ELF-1 (cell line): ENCODE measurements at places on chromosomes 3 and 15.

DNA sequence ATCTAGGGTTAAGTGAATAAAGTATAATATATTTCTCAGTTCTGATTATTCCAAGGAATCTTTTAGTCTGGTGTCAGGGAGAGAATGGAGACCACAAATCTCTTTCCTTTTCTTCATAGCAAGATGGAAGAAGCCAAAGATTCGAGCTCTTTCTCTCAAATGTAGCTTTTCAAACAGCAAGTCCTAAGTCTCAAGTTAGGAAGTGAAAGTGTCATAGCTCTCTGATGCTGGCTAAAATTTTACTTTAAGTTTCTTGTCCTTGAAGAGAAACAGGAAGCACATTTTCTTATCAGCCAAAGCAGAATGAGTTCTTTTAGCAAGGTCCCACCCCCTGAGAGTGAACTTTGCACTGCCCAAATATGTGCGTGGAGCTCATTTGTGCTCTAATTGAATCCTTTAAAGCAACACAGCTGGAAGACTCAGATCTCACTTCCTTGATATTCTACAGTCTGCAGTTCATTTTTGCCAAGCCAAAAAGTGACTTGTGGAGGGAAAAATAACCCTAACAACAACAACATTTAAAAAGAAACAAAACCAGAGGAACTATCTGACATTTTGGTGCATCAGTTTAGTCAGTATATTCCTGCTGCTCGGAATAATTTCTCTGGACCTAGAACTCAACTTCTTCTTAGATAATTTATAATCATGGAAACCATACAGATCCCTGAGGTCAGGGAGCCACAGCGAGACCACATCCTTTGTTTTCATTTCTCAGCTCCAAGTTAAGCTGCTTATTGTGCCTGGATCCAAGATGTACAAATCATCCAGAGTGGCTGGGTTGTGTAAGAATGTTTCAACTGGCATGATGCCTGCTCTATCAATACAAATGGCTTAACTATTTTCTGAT, 238.7 kb upstream of the P2RY1 start:
- DNase-seq, result peak; percentile 9

- DNase-seq, result no peak
Observed at GRCh38 chr15:47283246-47283645, 434.1 kb upstream of the SEMA6D start.

DNA sequence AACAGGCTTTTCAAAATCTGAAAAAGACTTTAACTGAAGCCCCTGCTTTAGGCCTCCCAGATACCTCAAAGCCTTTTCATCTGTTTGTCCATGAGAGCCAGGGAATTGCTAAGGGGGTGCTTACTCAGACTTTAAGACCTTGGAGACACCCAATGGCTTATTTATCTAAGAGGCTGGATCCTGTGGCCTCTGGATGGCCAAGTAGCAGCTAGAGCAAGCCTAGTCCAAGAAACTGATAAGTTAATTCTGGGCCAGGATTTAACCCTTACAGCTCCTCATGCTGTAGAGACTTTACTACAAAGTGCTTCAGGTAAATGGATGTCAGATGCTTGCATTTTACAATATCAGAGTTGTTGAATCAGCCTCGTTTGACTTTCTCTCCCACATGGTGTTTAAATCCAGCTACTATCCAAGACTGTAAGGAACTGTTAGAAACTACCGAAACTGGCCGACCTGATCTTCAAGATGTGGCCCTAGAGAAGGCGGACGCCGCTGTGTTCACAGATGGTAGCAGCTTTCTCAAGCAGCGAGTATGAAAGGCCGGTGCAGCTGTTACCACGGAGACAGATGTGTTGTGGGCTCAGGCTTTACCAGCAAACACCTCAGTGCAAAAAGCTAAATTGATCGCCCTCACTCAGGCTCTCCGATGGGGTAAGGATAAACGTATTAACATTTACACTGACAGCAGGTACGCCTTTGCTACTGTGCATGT, 3.3 kb downstream of the DET1 start:
- DNase-seq, result peak; percentile 53

DNA sequence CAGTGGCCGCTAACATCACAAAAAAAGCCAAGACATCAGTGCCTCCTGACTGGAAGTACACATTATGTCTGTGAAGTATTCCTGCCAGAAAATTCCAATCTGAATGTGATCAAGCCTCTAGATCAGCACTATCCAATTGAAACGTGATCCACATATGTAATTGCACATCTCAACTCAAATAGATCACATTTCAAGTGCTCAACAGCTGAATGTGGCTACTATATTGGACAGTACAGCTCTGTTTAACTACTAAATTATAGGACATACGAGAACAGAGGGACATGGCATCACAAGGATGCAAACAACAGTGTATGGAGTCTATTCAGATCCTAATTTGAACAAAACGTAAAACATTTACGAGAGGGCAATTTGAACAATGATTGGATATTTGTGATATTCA, 542 bp upstream of the UBAP1L start:
- no peak for DNase-seq

DNA sequence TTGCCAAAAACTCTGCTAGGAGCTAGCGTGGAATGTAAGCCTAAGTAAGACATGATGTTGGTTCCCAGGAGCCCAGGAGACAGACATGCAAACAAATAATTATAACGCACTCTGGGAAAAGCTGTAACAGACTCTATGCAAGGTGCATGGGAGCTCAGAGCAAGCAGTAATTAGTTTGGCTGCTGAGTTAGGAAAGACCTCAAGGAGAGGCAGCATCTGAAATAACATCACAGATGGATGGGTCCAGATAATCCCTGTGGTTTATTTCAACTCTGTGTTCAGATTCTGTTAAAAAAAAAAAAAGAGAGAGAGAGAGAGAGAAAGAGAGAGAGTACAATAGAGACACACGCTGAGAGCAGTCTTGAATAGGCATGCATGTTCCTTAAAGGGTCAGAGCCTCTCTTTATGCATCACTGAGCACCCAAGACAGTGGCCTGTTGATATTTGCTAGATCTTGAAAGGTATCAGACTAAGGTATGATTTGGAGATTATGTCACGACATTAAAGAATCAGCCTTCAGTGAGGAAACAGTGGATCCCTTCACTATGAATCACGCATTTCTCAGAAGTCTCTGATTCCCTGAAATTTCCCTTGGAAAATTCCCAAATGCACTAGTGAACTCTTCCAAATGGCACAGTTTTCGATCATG, 124.4 kb upstream of the LIPC start:
- no peak for DNase-seq

- no peak for DNase-seq
Observed at GRCh38 chr3:56209982-56210751, 258.1 kb downstream of the ERC2 start.

GRCh38 chr3:69932501-69932900, 67.0 kb upstream of the SAMMSON start:
- DNase-seq, result no peak

GRCh38 chr3:179881791-179882190, 154.9 kb downstream of the PEX5L start:
- no peak for DNase-seq

DNA sequence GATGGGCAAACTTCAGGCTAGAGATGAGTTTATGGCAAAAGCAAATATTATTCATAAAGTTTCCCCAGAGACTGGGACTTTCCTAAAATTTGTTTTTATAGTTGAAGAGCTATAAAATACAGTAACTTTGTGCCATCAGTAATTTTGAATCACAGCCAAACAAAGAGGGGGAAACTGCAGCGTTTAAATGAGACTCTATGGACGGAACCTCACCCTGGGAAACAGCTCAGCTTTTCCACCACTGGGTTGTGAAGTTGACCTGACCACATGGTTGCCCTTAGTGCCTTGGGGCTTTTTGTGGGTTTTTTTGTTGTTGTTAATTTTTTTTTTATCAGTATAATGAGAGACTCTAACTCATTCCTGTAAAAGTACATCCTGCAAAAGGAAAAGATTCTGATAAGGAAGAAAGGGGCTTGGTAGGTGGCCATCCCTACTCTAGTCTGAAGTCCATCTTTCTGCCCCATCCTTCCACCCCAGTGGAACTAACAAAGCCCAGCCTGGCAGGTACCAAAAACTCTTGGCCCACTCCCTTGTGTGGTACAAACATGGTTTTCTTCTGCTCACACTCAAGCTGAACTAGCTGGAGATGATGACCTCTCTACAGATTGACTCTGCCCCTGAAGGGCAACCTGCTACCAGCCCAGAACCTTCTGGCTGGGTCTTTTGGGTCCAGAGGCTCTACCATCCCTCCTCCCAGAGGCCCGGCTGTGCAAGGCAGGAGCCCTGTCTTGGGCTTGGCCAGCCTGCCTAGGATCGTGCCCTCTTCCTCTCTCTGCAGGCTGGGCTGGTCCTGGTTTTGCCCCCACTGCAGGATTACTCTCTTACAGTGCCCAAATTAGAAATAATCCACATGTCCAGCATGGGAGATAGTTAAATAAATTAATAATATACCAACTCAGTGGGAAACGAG, 41.2 kb downstream of the RLBP1 start:
- no peak for DNase-seq

- DNase-seq, result no peak
Observed at GRCh38 chr3:59483191-59483590, 433.4 kb upstream of the CFAP20DC start.

DNA sequence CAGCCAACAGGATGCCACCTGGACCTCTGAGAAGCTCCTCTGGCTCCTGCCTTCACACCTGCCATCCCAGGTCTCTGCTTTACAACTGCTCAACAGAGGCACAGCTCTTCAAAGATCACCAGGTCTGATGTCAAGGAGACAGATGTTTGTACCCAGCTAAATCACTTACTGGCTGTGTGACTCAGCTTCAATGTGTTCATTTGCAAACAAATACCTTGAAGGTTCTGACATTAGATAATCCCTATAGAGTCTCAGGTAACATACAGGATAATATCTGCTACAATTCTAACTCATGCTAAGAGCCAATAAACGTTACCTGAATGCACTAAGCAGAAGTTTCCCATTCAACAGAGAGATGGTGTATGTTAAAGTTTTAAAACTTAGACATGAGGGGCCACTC, 163.4 kb upstream of the IGF1R start:
- DNase-seq, result no peak

- DNase-seq, result peak; percentile 42
Observed at GRCh38 chr3:134361162-134361835, 12.9 kb downstream of the AMOTL2 start.

GRCh38 chr3:33897306-33897705, 98.9 kb downstream of the PDCD6IP start:
- no peak for DNase-seq

DNA sequence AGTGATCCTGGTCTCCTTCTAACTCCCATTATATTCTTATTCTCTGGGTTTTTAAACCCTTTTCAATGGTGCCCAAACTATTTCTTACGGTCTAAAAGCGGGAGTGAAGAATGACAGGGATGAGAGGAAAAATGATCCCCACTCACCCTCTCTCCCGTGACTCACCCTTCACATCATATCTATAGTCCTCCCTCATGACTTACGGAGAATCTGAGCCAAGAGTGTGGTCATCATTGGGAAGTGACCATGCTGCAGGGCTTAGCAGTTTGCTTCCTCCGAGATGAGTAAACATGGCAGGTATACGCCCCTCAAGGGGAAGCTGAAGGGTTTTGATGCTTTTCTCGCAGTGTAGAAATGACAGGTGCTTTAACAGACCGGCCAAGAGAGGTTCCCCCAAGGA, 274.0 kb downstream of the RYR3 start:
- no peak for DNase-seq

GRCh38 chr3:186815435-186815834, 9.2 kb upstream of the RFC4 start:
- DNase-seq, result peak; percentile 36

DNA sequence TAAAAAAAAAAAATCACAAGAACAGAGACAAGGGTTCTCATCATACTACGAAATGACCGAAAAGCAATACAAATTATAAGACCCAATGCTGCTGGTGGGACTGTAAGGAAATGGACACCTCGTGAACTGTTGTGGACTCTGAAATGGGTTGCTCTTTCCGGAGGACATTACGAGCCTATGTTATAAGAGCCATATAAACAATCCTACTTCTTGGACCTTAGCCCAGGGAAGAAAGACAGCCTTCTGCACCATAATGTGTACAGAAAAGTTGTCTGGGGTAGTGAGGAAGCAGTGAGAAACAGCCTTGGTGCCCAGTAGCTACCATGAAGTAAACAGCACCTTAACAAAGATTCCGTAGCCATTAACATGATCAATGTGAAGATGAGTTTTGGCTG, 2.7 kb downstream of the SLC22A14 start:
- DNase-seq, result no peak

DNA sequence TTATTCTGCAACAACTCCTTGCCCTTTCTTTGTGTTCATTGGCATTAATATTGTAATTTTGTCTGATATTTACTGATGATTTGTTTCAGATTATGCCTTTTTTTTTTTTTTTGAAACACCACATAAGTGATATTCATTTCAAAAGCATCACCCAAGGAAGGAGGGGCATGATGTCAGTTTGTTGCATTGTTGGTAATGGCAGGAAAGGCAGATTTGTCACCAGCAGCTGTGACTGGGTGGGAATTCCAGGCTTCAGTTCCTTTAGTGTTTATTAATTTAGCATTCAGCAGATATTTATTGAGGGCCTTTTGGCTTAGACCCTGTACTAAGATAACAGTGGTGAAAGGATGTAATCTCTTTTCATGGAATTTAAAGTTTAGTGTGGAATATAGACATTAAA, 19.5 kb downstream of the SENP2 start:
- no peak for DNase-seq

- no peak for DNase-seq
Observed at GRCh38 chr3:56918111-56918568, 116.4 kb upstream of the ARHGEF3 start.

DNA sequence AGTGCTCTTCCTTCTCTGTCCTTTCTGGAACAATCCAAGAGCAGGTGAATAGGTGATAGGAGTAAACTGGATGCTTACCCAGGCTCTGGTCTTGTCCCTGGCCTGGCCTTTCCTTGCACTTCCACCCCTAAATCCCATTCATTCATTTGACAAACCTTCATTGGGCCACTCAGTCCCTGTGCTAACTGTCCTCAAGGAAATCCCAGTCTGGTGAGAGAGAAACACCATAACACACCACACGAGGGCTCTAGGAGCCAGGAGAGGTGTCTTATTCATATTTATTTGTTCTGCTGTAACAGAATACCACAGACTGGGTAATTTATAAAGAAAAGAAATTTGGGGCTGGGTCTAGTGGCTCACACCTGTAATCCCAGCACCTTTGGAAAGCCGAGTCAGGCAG, 22.8 kb downstream of the EFCC1 start:
- DNase-seq, result no peak

DNA sequence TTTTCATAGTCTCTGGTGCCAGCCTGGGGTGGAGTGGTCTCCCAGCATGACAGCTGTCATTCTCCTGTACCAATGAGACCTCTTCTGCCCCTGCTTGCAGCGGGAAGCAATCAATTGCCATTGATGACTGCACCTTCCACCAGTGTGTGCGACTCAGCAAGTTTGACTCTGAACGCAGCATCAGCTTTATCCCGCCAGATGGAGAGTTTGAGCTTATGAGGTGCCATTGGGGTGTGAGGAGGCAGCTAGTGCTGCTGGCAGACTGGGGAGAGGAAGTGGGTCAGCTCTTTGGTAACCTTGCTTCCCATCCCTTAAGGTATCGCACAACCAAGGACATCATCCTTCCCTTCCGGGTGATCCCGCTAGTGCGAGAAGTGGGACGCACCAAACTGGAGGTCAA, 4.4 kb upstream of the ABCF3 start:
- DNase-seq, result no peak
